ENCODE measurements at places on chromosomes 1 and 21.

DNA sequence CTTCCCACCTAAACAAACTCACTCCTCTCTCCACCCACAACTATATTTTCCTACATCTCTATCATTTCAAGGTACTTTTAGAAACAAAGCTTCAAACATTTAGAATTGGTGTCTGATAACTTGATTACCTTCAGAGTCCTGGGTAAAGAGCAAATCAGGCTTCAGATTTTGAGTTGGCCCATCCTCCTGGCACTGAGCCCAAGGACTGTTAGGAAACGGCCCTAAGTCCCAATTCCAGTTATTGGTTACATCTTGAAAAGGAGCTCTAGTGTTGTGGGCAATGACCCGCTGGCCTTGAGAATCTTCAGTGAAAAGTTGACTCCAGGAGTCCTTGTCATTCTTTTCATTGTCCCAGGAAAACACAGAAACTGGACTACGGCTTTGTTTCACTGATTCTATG is 15.1 kb downstream of the MTFR1L start:
- DNase-seq = no peak

DNA sequence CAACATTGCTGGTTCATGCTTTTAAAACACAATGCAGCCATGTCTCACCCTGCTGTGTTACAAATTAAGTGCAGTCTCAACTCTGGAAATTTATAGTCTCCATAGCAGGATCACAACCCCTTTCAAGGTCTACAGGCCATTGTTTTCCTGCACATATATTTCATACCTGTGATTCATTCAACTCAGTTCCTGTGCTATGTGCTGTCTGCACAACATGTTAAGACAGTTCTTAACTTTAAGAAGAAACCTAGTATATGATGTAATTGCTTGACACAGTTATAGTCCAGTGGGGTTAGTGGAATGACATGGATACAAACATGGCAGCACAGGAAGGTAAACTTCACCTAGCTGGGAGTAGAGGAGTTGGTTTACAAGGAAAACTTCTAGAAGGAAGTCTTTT is 106.4 kb downstream of the IFI44 start:
- no peak for DNase-seq

- no peak for DNase-seq
These were observed 39.6 kb upstream of the ITPKB start for GRCh38 chr1:226778657-226779058.

DNA sequence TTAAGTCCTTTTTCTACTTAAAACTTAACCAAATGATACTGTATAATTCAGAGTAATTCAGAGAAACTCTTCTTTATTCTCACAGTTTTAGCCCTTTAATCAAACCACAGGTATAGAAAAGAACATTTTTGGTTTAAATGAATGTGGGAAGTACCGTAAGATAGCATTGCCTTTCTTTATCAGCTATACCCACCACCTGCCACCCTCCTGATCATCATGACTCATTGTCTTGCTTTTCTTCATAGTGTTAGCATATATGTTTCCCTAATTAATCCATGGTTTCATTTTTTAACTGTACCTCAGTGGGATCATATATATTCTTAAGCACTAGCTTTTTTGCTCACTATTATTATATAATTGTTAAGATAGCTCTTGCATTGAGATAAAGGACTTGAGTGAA is 27.5 kb upstream of the ANGPTL1 start:
- no peak for DNase-seq

DNA sequence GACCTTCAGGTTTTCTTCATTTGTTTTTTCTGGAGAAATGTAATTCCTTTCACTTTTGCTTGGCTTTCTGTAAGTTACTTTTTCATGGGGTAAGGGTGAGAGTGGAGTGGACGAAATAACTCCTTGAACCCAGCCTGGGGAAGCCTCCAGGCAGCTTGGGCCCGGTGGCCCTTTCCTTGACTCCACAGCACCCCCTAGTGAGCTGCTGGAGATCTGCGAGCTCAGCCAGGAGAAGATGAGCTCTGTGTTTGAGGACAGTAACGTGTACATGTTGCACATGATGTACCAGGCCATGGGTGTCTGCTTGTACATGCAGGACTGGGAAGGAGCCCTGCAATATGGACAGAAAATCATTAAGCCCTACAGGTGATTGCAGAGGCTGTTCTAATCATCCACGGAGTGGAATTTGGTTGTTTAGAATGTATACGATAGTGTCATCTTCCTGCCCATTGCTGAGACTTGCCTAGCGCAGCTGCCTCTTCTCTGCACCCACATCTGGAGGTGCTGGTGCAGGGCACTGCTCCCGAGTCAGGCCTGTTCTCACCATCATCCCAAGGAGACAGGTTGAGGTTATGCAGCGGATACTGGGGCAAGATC is 51.0 kb downstream of the SMYD2 start:
- DNase-seq = peak; percentile 53

- no peak for DNase-seq
These were observed 75.7 kb downstream of the UCHL5 start for GRCh38 chr1:192983349-192983980.

Measured in WERI-Rb-1 (cell line).